ENCODE measurements at places on chromosomes 1 and 21.

DNA sequence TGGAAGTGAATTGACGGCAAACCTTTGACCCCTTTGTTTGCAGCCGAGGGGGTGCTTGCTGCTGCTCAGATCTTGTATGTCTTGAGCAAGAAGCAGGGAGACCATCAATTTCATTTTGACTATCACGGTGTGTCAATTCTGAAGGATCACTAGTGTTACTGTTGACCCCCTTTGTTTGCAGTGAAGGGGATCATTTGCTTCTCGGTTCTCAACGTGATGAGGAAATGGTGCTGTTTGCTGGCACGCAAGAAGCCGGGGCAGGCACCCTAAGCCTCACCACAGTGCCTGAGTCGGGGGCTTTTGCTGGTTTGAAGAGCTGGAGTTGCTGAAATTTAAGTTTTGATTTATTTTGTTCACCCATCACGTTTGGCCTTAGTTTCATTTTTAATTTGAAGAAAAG lies 7.5 kb downstream of the RBM15 start:
- no peak for DNase-seq

- DNase-seq = no peak
These were observed 3.2 kb upstream of the SLC27A3 start for GRCh38 chr1:153771841-153772593.

- no peak for DNase-seq
These were observed 38.4 kb downstream of the NEK2 start for GRCh38 chr1:211637066-211637465.

- DNase-seq = no peak
These were observed 151.7 kb downstream of the ZC3H11B start for GRCh38 chr1:219460896-219461815.

GRCh38 chr21:18387994-18388393 lies 15.6 kb downstream of the TMPRSS15 start:
- no peak for DNase-seq

GRCh38 chr1:19204446-19205266 lies 5.4 kb downstream of the UBR4 start:
- no peak for DNase-seq

Data from C1 segment of cervical spinal cord (tissue), 14 donors.